Tibial nerve (tissue), 4 donors: ENCODE measurements at places on chromosomes 13 and 19.

DNA sequence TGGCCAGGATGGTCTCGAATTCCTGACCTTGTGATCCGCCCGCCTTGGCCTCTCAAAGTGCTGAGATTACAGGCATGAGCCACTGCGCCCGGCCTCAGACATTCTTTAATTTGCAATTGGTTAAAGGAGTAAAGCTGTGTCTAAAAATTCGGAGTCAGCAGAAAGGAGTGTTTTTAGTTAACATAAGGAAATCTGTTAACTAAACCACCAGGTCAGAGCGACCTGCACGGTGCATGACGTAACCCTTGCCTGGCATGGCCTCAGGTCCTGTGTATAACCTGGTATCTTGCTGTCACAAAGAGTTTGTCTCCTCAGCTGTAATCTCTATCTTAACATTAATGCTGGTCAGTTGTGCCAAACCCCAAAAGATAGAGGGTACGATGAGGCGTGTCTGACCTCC, 9.5 kb upstream of the KLK12 start:
- no peak for DNase-seq

DNA sequence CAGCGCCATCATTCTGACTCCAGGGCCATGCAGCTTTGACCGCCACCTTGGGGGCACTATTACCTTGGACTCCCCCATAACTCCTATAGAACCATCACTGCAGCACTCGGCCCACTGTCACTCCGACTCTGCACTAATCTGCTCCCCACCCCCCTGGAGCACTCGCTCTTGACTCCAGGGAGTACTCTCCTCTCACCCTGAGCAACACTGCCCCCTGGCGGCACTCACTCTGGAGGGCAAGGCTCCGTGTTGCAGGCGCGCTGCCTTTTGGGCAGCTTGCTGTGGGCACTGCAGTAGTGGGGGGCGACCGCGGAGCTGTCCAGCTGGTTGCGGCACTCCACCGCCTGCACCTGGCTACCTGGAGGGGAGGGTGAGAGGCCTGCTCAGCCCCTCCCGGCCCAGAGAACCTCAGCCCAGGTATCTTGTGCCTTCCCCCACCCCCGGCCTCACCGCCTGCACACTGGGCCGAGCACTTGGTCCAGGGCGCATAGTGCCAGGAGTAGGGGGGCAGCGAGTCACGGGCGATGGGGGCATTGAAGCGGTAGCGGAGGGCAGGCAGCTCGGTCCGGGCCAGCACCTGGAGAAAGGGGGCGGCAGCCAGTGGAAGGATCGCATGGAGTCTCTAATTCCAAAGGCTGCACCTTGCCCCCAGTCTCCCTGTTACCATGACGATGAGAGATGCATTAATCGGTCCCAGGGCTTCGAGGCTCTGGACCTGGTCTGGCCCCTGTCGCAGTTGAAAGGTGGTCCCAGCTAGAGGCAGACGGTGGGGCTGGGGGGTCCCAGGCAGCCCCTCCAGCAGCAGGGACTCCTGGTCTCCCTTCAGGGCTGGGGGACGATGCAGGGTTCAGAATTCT, 8.9 kb upstream of the MYO1F start:
- DNase-seq = no peak

DNA sequence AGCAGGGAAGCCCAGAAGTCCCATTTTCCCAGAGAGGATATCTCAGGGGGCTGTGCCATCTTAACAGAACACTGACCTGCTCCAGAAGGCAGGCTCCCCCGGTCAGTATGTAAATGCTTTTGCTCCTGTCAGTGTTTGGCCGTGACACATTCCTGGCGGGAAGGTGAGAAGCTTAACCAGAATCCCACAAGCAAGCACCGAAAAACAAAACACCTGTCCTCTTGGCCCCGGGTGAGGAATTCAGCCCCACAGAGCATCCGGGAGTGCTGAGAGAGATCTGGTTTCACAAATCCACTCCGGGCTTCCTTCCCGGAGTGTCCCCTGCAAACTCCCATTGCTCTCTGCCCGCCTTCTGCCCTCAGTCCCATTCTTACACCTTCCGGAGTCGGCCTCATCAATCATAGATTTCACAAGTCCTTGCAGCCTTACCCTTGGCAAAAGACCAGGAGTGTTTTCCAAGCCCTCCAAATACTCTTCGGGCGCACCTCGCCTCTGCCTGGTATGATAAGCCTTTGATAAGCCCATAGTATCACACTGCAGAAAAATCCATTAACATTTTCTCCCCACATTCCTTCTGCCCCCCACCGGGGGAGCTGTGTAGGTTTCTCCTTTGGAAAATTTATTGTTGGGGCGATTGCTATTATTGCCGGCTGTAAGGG, 12.2 kb downstream of the TPM4 start:
- no peak for DNase-seq

GRCh38 chr19:33684538-33685232, 62.9 kb downstream of the CHST8 start:
- DNase-seq = no peak

DNA sequence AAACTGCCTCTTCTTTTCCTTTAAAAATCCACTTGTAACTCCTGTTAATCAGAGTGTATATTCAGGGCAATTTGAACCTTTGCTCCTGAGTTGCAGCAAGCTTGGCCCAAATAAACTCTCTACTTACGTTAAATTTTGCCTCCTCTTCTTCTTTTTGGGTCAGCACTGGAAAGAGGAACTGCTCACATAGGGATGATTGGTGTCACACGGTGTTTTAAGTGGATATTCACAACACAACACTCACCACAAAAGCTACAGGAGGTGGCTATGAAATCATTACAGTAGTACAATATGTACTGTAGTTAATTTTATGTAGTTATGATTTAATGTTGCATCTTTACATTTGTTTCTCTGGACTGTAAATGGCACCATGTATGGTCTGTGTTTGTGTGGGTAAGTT, 96.8 kb upstream of the DOCK9 start:
- DNase-seq = no peak

DNA sequence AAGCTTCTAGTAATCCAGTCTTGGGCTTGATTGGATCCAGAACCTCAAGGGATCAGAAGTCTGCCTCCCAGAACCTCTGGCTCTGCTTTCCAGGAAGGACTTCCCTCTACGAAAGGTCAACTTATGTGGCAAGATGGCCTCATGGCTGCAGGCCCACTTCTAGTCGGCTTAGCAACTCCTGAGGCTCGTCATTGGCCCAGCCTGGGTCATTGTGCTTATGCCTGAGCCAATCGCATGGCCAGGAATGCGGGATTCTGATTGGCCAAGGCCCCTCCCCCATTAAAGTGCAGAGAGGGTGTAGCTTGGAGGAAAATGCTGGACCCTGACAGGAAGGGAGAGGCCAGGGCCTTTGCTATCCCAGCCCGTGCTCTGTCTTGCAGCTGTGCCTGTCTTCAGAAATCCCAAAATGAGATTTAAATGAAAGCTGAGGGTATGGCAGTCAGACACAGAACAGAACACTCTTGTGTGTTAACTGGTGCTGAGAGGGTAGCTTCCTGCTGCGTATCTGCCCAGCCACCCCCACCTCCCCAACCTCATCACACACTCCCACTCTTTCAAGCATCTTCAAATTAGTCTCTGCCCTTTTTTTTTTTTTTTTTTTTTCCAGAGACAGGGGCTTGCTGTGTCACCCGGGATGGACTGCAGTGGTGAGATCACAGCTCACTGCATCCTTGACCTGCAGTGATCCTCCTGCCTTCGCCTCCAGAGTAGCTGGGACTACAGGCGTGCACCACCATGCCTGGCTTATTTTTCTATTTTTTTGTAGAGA, 5.5 kb upstream of the CCNE1 start:
- no peak for DNase-seq

- DNase-seq = no peak
These were observed 632 bp upstream of the MTIF3 start for GRCh38 chr13:27450921-27451471.

- no peak for DNase-seq
These were observed 19.8 kb downstream of the PAK4 start for GRCh38 chr19:39145180-39145953.

DNA sequence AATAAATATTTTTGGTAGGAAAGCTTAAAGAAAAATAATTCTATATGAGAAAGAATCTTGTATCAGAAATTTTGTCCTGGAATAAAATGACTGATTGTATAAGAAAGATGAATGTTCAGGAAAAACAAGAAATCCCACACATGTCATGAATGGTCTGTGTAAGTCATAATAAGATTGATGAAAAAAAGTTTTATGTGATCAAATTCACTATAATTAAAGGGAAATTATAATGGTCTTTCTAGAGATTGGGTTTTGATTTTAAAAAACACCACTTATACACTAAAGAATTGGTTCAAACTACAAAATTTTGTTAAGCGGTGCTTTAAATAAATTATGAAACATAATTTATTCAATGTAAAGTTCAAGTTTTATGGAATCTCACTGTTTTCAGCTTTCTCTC, 7.2 kb upstream of the ZNF841 start:
- no peak for DNase-seq

DNA sequence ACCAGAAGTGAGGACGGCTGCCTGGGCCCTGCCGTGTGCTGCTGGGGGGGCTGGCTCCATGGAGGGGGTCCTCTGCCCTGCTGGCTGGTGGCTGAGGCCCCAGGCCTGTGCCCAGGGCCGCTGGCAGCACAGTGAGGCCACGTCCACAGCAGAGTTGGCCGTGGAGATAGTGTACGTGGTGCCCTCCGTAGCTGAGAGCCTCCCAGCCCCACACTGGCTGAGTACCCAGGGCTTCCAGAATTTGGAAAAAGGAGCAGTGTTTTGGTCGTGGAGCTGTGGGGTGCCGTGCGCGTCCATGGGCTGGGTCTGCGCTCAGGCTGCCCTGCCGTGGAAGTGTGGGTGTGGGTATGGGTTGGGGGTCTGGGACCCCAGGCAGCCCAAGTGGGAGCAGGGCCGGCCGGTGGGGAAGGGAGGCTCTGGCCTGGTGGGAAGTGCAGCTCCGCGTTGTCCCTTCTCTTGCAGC, 5.9 kb downstream of the PTBP1 start:
- DNase-seq = no peak

DNA sequence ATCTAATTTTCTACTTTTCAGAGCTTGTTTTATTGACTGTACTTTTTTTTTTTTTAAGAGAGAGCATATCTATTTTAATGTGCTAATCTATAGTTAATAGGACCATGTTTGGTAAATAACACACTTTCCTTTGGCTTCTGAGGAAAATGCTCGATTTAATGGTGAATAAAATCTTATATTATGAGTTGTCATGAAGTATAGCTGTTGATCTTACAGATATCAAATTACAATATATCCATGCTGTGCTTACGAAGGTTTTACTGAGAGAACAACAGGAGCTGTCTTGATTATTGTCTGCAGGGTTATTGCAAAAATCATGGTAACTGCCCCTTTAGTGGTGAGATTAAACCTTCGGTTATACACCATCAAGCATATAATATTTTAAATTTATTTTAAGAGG, 29.6 kb downstream of the URI1 start:
- DNase-seq = no peak

DNA sequence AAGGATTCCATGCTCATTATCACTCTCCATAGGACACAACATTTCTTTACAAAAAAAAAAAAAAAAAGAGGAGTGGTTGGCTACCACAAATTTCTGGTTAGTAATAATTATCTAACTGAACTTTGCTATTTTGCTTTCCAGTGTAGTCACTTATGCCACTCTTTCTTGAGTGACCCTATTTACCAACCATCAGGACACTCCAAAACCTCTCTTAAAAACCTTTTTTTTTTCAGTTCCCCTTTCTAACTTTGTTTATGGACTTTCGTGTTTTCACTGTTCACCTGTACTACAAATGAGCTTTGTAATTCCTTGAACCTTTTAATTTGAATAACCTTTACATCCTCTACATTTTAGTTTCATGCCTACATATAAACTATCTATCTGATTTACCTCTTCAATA, 686.5 kb upstream of the PCDH9 start:
- DNase-seq = no peak

DNA sequence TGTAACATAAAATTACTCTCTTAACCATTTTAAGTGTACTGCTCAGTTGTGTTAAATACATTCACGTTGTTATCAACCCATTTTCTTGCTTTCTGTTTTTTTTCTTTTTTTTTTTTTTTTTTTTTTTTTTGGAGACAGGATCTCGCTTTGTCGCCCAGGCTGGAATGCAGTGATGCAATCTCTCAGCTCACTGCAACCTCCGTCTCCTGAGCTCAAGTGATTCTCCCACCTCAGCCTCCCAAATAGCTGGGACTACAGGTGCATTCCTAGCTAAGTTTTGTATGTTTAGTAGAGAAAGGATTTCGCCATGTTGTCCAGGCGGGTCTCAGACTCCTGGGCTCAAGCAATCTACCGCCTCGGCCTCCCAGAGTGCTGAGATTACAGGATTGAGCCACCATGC, 42.5 kb upstream of the C13orf42 start:
- DNase-seq = no peak

DNA sequence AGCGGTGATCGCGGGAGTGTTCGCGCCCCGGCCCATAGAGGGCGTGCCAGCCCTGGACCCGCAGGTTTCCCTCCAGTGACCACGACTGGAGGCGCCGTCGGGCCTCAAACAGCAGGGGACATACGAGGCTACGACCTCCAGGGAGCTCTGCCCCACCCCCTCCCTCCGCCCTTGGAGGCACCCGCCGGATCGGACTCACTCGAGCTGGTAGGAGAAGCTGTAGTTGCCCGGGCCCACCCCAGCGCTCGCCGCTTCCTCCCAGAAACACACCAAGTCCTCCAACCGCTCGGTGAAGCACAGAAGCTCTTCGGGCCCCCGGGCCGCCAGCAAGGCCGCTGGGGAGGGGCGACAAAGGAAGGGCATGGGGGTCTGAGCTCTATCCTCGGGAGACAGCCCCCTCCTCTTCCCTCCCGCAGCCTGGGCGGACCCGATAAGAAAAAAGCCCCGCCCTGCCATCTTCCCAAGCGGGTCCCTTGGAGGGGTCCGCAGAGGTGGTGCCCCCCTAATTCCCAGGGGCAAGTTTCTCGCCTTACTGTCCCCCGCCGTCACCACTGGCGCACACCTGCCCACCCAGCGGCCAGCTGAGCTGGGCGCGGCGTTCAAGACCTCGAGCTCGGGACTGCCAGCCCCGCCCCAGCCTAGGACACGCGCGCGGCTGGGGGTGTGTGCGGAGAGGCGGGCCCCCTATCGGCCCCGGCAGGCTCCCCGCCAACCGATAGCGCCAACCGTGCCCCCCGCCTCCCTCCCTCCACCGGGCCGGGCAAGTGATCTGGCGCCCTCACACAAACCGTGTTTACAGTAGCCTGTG, 1.0 kb downstream of the EPOR start:
- peak; percentile 14 for DNase-seq

- no peak for DNase-seq
These were observed 2.3 kb downstream of the GRK1 start for GRCh38 chr13:113669231-113669754.

DNA sequence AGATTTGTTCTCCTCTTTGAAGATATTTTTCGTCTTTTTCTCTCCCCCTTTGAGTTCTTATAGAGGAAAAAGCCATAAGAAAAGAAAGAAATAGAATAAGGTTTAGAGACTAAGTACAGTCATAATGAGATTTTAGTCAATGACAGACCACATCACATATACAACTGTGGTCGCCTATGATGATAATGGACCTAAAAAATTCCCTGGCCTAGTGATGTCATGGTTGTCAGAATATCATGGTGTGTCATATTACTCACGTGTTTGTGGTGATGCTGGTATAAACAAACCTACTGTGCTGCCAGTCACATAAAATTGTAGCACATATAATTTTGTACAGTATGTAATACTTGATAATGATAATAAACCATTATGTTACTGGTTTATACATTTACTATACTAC, 1096.1 kb downstream of the OLFM4 start:
- no peak for DNase-seq
